ENCODE measurements at places on chromosomes 2 and 18.

GRCh38 chr2:28545590-28546200 is 49.8 kb downstream of the PLB1 start:
- no peak for DNase-seq

DNA sequence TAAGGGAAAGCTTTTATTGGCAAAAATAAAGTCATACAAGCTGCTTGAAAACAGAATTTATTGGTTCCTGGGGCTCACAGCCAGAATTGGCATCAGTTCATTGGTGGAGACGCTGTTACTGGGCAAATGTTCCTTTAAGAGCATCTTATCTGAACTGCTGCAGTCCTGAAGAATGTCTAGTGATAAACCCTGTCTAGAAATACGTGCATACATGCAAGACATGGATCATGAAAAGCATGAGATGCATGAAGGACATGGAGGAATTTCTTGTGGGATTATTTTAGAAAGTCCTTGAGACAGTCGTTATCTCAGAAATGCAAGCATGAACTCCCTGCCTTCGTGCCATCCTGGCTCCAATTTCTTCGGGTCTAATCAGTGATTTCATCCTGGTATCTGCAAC is 32.5 kb upstream of the FHOD3 start:
- DNase-seq, result no peak

- DNase-seq, result no peak
Measured at GRCh38 chr2:159555651-159556392, 60.5 kb downstream of the BAZ2B start.

GRCh38 chr2:105394951-105395611 is 3.8 kb downstream of the FHL2 start:
- no peak for DNase-seq

- no peak for DNase-seq
Measured at GRCh38 chr2:181223234-181223633, 234.0 kb upstream of the ITGA4 start.

Data from amniotic stem cell (primary cell).